ENCODE measurements at places on chromosomes 5 and 9.

- no peak overlapping the region for H3K27ac ChIP-seq
- peaks cover 33% of the 10 kb centered on the region for H3K36me3 ChIP-seq
- H3K4me1 ChIP-seq, result no peaks in the 10 kb centered on the region
- DNase-seq, result peak; percentile 91
Measured at GRCh38 chr9:134698587-134699342, 57.2 kb downstream of the COL5A1 start.

DNA sequence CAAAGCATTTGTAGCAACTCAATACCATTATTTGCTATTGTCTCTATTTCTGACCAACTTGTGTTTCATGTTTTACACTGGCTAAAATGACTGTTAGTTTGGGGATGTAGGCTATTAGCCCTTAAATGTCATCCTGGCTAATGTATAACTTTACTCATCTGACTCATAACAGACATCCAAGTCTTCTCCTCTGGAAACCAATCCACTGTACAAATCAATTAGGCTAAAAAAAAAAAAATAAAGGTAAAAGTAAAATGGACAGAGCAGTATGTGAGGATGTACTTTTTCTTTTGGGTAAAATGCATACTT is 20.6 kb downstream of the MEGF9 start:
- H3K4me1 ChIP-seq, result peaks cover 1% of the 10 kb centered on the region
- no peaks in the 10 kb centered on the region for H3K36me3 ChIP-seq
- peak overlapping the region; percentile 64 for H3K27ac ChIP-seq
- H3K27me3 ChIP-seq, result no peaks in the 10 kb centered on the region
- DNase-seq, result no peak
- H3K4me3 ChIP-seq, result no peak overlapping the region

- no peak for DNase-seq
- H3K27ac ChIP-seq, result no peak overlapping the region
- H3K36me3 ChIP-seq, result peaks cover 60% of the 10 kb centered on the region
- H3K4me1 ChIP-seq, result no peaks in the 10 kb centered on the region
- H3K27me3 ChIP-seq, result no peaks in the 10 kb centered on the region
- H3K4me3 ChIP-seq, result no peak overlapping the region
Measured at GRCh38 chr5:175521313-175521833, 43.0 kb downstream of the SFXN1 start.

- no peaks in the 10 kb centered on the region for H3K27me3 ChIP-seq
- H3K4me1 ChIP-seq, result peaks cover 47% of the 10 kb centered on the region
- H3K27ac ChIP-seq, result peak overlapping the region; percentile 98
- peak overlapping the region; percentile 28 for H3K4me3 ChIP-seq
- DNase-seq, result no peak
Measured at GRCh38 chr9:37290940-37291485, 131.5 kb upstream of the GRHPR start.

- H3K27me3 ChIP-seq, result no peaks in the 10 kb centered on the region
- peak; percentile 17 for DNase-seq
- H3K36me3 ChIP-seq, result no peaks in the 10 kb centered on the region
- peak overlapping the region; percentile 28 for H3K27ac ChIP-seq
- no peaks in the 10 kb centered on the region for H3K4me1 ChIP-seq
Measured at GRCh38 chr5:121503111-121503840, 348.4 kb upstream of the FTMT start.

DNA sequence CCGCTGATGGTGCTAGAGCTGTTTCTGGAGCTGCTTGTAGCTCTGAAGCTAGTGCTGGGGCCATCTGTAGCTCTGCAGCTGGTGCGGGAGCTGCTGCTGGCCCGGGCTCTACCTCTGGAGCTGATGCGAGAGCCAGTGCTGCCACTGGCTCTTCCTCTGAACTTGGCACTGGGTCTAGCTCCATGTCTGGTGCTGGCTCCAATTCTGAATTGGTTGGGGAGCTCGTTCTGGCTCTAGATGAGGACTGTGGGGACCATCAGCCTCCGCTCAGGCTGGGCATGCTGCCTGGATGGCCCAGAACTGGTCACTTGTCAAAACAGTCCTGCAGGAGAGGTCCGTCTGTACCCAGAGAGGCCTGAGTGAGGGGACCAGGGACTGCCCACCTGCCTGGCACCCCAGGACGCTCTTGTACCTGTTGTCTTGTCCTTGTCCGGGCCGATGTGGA is 21.5 kb downstream of the OBP2B start:
- H3K4me3 ChIP-seq, result no peak overlapping the region
- peaks cover 54% of the 10 kb centered on the region for H3K27me3 ChIP-seq
- no peak overlapping the region for H3K27ac ChIP-seq
- H3K36me3 ChIP-seq, result no peaks in the 10 kb centered on the region
- no peaks in the 10 kb centered on the region for H3K4me1 ChIP-seq

- no peak overlapping the region for H3K27ac ChIP-seq
- H3K27me3 ChIP-seq, result no peaks in the 10 kb centered on the region
- H3K4me3 ChIP-seq, result no peak overlapping the region
- DNase-seq, result peak; percentile 30
- H3K36me3 ChIP-seq, result peaks cover 74% of the 10 kb centered on the region
Measured at GRCh38 chr9:128621730-128622455, 34.8 kb downstream of the DYNC2I2 start.

- no peaks in the 10 kb centered on the region for H3K36me3 ChIP-seq
- no peak overlapping the region for H3K27ac ChIP-seq
- H3K4me1 ChIP-seq, result no peaks in the 10 kb centered on the region
Measured at GRCh38 chr5:38036765-38037164, 196.9 kb upstream of the GDNF start.

- no peaks in the 10 kb centered on the region for H3K4me1 ChIP-seq
- H3K27ac ChIP-seq, result no peak overlapping the region
- no peak for DNase-seq
- no peaks in the 10 kb centered on the region for H3K27me3 ChIP-seq
- no peak overlapping the region for H3K4me3 ChIP-seq
Measured at GRCh38 chr5:135877570-135878155, 18.0 kb downstream of the IL9 start.

GRCh38 chr9:98612061-98612752 is 96.5 kb downstream of the GABBR2 start:
- no peaks in the 10 kb centered on the region for H3K4me1 ChIP-seq
- H3K27me3 ChIP-seq, result no peaks in the 10 kb centered on the region
- no peak overlapping the region for H3K4me3 ChIP-seq
- H3K36me3 ChIP-seq, result no peaks in the 10 kb centered on the region
- DNase-seq, result no peak

Data from SK-N-SH (cell line).